ENCODE measurements at places on chromosomes 2 and 18.

DNA sequence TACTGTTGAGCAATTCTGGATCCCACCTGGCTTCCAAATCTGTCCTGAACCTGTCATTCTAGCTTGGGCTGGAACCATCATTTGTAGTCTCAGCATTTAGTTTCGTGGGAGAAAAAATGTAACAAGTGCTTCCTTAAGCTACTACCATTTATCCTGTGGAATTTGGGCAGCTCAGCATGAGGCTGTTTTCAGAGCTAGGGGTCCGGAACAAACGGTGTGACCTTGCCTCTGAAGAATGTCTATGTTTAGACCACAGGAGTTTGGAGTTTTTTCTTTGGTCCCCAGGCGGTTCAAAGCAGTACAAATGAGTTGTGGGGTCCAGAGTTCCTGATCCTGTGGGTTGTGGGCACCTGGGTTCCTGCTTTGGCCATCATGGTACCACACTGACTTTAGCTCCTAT lies 59.1 kb upstream of the TMEM178A start:
- DNase-seq: peak; percentile 56

DNA sequence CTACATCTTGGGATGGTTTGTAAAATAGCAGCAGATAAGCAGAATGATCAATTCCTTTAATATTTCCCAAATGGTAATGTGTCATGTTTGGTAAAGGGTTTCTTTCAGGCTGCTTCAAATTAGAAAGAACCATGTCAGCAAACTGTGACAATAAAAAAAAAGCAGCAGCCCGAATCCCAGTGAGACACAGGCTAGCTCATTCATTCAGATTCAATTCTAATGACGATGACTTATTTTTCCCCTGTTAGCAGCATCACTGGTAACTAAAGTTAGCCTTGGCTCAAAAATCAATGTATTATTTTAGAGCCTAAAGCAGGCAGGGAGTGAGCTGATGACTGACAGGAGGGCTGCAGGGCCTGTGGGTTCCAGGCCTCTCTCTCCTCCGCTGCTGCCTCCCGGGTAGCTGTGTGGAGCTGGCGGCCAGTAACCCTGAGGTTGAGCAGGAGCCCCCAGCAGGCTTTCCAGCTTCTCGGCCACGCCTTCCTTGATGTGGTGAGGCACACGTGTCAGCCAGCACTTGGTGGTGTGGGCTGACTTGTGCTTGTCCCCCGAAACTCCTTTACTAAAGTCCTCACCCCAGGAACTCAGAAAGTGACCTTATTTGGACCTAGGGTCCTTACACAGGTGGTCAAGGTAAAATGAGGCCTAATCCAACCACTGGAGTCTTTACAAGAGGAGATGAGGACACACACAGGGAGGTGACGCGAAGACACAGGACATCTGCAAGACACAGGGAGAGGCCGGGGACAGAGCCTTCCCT lies 120.5 kb upstream of the HS6ST1 start:
- DNase-seq: no peak

- DNase-seq: no peak
Measured at GRCh38 chr18:26981360-26982082, 116.0 kb upstream of the AQP4 start.

DNA sequence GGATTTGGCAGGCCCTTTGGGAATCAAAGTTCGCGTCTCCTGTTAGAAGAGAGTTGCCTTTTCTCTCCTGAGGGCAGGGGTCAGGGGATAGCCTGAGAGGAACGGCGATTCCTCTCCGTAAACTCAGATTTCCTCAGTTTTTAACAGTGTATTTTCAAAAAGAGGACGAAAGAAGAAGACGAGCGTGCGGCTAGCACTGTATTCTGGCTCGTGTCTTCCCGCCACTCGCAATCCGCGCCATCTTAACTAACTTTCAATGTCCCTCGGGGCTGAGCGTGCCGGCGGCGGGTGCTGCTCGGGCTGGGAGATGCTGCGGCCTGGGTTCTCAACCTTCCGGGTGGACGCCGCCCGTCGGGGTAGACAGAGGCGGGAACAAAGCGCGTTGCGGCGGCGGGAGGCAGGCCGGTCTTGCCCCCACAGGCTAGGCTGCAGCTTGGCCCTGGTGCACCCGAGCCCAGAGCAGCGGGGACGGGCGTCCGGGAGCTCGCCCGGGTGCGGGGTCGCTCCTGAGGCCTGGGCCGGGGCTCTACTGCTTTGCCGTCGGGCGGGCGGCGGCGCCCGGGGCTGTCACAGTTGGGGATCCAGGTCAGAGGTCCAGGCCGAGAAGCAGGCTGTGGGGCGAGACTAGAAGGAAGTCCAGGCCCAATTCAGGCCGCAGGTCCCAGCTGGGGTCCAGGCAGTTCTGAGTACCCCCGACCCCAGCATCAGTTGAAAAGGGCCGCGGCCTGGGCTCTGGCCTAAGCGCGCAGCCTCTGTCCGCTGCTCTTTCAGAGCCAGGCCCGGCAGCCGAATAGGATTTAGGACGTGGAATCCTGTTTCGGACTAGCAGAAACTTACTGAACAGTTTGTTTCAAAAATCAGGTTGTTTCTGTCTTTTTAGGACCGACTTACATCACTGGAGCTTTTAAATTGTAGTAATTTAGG lies 11.8 kb downstream of the TBR1 start:
- no peak for DNase-seq

GRCh38 chr2:20346565-20347381 lies 3.9 kb downstream of the PUM2 start:
- no peak for DNase-seq

DNA sequence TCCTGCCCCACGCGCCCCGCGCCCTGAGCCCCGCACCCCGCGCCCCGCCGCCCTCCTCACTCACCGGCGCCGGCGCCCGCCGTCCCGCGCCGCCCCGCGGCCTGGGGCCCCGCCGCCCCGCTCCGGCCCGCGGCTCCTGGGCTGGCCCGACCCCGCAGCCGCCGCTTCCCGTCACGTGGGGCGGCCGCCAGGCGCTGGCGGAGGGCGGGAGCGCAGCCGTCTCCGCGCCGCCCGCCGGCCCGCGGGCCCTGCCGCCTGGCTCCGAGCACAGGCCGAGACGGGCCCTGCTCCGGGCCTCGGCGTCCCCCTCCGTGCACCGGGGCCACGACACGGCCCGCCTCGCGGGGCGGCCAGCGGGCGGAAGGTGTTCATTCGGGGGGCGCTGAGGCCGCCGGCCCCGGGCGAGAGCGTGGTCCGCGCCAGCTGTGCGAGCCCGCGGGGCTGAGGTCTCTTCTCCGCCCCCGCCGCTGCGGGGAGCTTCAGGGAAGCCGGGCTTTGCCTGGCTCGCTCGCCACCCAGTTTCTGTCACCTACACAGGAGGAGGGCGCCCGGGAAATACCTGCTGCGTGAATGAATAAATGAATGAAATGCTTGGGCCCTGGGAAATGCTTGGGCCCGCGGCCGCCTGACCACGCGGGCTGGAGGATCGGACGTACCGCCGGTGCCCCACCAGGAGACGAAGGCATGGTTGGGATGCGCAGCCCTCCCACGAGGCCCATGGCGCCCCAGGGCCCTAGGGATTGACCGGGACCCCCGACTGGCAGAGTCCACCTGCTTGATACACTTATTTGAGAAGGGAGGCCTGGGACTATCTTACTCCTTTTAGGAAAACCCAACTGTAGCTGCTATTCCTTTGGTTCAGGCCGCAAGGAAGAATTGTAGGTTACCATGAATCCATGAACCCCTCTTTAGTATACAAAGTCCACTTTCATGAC lies at the start of gene TGFBRAP1:
Gene TGFBRAP1, minus strand, starts transcription at position 175 of the 935 bp plus-strand sequence. CDS start 21,434 bp downstream, outside the sequence.
- DNase-seq: no peak

- no peak for DNase-seq
Measured at GRCh38 chr2:1858733-1859132, 114.4 kb upstream of the PXDN start.

DNA sequence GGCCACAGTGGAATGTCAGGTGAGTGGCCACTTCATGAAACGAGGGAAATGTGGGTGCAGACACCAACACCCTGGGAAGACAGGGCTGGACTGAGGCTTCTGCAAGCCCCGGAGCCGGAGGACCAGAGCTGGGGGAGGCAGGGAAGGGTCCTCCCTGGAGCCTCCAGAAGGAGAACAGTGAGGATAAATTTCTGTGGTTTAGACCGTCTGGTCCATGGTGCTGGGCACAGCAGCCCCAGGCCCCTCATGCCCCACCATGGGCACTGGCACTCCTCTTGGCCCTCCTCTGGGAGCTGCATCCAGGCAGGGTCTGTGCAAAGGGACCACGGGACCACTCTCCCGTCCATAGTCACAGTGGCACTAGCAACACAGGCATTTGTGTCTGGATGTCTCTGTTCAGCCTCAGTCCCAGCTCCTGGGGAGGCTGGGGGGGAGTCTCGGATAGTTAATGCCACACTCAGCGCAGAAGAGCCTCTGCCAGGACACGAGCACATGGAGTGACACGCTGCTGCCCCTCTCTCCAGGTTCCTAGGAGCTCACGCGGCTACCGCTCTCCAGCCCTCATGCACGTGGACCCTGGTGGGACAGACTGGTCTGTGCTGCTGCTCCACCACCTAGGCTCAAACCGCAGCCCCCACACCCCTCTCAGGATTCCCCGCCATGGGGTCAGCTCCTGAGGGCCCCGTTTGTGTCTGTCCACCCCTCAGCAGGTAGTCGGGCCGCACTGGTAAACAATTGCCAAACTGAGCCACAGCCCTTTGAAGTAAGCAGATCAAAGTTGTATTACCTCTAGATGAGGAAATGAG lies 305.9 kb upstream of the SALL3 start:
- no peak for DNase-seq

- no peak for DNase-seq
Measured at GRCh38 chr2:61543062-61543461, 4.9 kb upstream of the XPO1 start.

DNA sequence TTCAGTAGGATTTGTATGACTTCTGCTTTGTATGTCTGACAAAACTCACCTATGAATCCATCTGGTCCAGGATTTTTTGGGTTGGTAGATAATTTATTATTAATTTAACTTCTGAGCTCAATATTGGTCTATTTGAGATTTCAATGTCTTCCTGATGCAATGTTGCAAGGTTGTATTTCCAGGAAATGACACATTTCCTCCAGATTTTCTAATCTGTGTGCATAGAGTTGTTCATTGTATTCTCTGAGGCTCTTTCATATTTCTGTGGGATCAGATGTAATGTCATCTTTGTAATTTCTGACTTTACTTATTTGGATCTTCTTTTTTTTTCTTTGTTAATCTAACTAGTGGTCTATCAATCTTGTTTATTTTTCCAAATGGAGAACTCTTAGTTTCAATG lies 584.7 kb upstream of the SETBP1 start:
- DNase-seq: no peak

Data from astrocyte of the cerebellum (primary cell).